Calu3 (cell line): ENCODE measurements at places on chromosomes 7 and 10. TPM values are rescaled to one million over a fixed set of nuclear protein-coding genes. Genes with fewer than 3 reads are reported as not detected.

Gene TRPV5
- total RNA-seq = not detected in 2 replicates

Gene FAM237B
- total RNA-seq = not detected in 2 replicates

Gene NACAD
- total RNA-seq = 0.90 and 1.0 TPM in 2 replicates

Gene TUBAL3
- not detected in 2 replicates for total RNA-seq

Gene CPVL
- 43.5 and 62.7 TPM in 2 replicates for total RNA-seq

Gene WNT8B
- total RNA-seq = 0.17 TPM in 1 of 2 replicates, not detected in the other
